ENCODE measurements at places on chromosomes 5 and 9.

- DNase-seq: no peak
Measured at GRCh38 chr5:115815006-115815692, 1.3 kb downstream of the CDO1 start.

DNA sequence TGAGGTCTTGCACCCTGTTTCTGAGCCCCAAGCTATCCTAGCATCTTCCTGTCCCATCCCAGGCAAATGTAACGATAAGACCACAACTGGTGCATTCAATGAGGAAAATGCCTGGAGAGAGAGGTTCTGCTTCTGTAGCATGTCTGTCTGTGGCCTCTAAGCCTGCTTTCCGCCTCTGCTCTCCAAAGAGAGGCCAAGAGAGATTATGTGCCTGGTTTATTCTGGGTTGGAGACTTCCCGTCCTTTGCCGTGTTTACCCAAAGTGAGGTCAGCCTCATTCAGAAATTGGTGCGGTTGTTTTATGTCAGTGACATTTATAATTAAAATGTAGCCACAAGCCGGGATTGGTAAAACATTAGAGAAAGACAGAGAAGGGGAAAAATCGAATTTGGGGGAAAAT is 77.8 kb downstream of the FGF1 start:
- DNase-seq: no peak

- no peak for DNase-seq
Measured at GRCh38 chr5:151461312-151461711, 13.9 kb downstream of the SLC36A1 start.

GRCh38 chr9:18067548-18068120 is 406.3 kb upstream of the ADAMTSL1 start:
- DNase-seq: no peak

DNA sequence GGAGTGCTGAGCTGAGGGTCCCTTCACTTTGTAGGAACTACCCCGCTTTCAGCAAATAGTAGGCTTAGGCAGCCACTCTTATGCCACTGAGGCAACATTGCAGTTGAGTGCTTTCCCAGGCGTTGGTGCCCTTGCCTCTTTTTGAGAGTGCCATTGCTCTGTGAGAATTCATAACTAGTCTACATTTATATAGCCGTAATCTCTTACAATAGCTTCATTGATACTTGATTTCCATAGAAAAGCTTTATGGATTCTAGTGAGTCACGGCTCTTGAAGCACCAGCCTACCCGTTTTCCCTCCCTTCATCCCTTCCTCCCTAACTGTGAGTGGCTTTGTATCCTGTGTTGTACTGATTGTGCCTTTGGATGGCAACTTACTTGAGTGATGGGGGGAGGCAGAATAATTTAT is 283.9 kb downstream of the AOPEP start:
- no peak for DNase-seq

GRCh38 chr5:83294246-83294645 is 177.3 kb upstream of the VCAN start:
- no peak for DNase-seq

DNA sequence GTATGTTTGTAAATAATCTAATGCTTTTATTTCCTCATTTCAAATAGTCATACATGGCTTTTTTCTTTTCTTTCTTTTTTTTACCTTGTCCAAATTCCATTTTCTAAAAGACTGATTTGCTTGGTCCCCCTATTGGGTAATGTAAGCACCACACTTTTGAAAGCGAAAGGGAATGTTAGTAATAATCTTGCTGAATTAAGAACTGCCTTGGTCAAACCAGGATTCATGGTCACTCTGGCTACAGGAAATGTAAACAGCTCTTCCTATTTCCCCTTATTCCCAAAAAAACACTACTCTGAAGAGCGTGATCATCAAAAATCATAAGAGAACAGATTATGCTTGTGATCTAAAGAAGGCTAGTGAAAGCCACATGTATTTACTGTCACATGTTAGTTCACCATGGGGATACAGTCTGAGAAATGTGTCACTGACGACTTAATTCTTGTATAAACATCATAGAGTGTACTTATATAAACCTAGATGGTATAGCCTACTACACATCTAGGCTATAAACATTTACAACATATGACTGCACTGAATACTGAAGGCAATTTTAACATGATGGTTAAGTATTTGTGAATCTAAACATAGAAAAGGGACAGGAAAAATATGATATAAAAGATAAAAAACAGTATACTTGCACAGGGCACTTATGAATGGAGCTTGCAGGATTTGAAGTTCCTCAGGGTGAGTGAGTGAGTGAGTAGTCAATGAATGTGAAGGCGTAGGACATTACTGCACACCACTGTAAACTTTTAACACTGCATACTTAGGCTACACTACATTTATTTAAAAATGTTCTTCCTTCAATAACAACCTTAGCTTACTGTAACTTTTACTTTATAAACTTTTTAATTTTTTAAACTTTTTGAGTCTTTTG is 75.3 kb downstream of the HMGCR start:
- no peak for DNase-seq

DNA sequence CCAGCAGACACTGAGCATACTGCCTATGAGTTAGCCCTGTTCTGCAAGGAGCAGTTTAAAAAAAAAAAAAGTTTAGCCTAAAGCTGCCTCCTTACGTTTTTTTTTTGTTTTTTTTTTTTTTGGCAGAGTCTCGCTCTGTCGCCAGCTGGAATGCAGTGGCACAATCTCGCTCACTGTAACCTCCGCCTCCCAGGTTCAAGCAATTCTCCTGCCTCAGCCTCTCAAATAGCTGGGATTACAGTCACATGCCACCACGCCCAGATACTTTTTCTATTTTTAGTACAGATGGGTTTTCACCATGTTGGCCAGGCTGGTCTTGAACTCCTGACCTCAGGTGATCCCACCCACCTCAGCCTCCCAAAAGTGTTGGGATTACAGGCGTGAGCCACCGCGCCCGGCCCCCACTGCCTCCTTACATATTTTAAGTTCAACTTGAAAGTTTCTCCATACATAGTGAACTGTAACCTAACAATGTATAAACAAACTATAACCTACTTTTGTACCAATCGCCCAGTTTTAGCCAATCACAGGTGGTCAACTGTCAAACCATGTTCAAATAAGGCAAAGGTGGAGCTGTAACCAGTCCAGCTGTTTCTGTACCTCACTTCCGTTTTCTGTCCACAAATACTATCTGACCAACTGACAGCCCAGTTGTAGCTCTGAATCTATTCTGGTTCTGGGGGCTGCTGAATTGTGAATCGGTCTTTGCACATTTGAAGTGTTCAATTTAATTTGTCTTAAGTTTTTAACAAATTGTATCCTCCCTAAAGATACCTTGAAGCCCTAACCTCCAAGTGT is 17.1 kb downstream of the GKAP1 start:
- no peak for DNase-seq

GRCh38 chr5:25150819-25151218 is 506.0 kb upstream of the CDH10 start:
- no peak for DNase-seq

DNA sequence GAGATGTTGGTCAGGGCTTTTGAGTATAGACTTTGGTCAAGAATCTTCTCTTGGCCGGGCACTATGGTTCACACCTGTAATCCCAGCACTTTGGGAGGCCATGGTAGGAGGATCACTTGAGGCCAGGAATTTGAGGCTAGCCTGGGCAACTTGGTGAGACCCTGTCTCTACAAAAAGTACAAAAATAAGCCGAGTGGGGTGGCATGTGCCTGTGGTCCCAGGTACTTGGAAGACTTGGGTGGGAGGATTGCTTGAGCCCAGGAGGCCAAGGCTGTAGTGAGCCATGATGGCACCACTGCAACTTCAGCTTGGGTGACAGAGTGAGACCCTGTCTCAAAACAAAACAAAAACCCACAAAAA is 57.5 kb downstream of the ACER2 start:
- no peak for DNase-seq

- no peak for DNase-seq
Measured at GRCh38 chr5:73066466-73066865, 53.9 kb upstream of the TMEM171 start.

GRCh38 chr5:38008198-38008597 is 168.4 kb upstream of the GDNF start:
- no peak for DNase-seq

DNA sequence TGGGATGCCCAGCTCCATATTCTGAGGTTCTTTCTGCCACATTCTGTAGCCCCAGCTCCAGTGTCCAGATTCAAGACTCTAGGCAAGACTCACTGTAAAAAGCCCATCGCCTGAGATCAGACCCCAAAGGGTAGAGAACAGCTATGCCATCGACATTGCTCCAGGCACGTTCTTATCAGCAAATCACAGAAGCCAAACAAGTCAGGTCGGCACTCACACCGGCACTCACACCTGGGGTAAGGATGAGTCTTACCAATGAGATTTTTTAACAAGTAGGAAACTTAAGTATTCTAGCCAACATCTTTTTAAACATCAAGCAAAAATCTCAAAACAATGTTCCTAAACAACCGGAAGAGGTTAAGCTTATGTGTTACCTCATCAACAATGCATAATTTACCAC is 2.4 kb downstream of the CDKN2AIPNL start:
- no peak for DNase-seq

GRCh38 chr9:18545636-18546360 is 71.8 kb downstream of the ADAMTSL1 start:
- no peak for DNase-seq

Data from naive B cell (primary cell).